ENCODE measurements at places on chromosomes 5 and 9. TPM values are rescaled to one million over a fixed set of nuclear protein-coding genes. Genes with fewer than 3 reads are reported as not detected.

- no peak for DNase-seq
Measured at GRCh38 chr9:105173306-105173705, 71.1 kb upstream of the SLC44A1 start.

- no peak for DNase-seq
Measured at GRCh38 chr5:88732181-88732633, 150.8 kb downstream of the MEF2C start.

GRCh38 chr5:74355041-74355824, 285.3 kb downstream of the ENC1 start:
- no peak for DNase-seq

DNA sequence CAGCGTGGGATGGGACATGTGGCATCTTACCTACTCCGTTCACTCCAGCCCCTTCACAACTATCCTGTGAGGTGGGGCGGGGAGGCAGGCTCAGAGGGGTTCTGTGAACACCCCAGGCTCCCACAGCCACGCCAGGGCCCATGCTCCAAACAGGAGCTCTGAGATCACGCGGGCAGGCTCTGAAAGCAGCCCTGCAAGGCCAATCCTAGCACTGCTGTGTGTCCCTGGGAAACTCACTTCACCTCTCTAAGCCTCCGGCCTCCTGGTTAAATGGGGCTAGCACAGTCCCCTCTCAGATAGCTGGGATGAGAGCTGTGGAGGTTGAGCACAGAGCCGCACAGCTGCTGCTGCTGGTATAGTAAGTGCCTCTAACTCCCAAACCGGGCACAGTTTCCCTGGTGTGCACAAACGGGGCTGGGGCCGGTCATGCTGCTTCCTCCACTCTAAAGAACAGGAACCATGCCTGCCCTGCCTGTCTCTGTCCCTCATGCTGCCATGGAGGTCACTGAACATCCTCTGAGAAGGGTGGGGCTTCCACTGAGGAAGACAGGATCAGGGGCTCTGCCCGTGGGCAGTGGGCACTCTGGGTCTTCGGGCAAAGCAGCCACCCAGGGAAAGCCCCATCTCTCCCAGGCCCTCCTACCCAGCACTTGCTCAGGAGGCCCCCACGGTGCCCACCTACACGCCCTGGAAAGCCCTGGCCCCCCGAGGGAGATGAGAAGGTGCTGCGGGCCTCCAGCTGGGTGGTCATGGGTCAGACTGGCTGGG, 13.0 kb upstream of the ASS1 start:
- DNase-seq = no peak

- no peak for DNase-seq
Measured at GRCh38 chr5:16372493-16372892, 93.1 kb downstream of the ZNF622 start.

DNA sequence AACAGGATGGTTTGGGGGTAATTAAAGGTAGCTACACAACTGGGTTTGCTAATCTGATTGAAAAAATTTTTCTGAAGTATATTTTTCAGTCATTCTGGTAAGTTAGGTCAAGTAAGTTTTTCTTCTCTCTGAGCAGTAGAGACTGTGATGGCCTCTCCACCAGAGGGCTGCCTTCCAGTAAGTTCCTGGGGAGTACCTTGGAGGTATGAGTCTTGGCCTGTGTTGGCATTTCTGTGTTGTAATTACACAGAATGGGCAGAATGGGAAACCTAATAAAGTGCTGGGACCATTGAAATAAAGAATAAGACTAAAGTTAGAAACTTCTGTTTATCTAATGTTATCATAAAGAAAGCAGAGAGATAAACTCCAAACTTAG, 430.8 kb downstream of the ARHGEF28 start:
- peak; percentile 25 for DNase-seq

DNA sequence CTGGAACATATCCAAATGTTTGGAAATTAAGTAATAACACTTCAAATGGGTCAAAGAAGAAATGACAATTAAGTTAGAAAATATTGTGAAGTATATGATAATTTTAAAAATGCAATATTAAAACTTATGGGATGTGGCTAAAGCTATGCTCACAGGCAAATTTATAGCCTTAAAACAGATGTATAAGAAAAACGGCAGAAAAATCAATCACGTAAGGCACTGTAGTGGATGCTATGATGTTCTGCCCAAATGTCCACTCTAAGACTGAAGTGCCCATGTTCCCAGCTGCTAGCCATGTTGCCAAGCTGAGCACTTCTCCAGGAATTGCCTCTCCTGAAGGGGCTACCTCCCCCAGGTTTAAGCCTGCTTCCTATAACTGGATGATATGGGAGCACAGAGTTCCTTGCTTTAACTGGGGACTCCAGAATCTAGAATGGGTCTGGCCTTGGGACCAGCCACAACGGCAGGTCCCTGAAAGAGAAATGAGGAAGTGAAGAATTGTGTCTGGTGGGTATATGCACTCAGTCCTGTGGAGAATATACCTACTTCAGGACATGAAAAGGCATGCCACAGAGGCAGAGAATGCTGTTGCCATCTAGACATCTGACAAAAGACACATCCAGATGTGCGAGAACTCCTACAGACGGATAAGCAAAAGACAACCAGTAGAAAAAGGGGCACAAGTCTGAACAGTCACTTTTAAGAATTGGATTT, 78.2 kb upstream of the RXRA start:
- DNase-seq = no peak

GRCh38 chr5:33241802-33242201, 199.0 kb upstream of the TARS1 start:
- no peak for DNase-seq

DNA sequence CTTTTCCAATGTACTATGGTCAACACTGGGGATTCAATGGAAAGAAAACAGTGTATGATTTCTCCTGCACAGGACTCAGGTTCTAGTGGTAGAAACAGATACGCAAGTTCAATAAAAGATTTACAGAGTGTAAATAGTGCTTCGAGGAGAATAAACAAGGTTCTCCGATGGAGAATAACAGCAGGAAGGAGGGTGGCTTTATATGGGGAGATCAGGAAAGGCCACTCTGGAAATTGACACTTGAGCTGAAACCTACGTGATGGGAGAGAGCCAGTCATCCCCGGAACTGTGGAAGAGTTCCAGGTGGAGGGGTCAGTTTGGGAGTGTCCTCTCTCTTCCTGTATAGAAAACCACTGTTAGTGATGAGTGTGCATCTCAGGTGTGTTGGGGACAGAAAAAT, 65.9 kb downstream of the GARNL3 start:
- DNase-seq = no peak

GRCh38 chr9:84002344-84002743, 21.7 kb downstream of the RMI1 start:
- DNase-seq = no peak

- DNase-seq = no peak
Measured at GRCh38 chr5:41925555-41925951, 472 bp downstream of the FBXO4 start.

The LRRC19 gene
- not detected for total RNA-seq

GRCh38 chr5:171858303-171858702, 72.7 kb downstream of the SMIM23 start:
- no peak for DNase-seq

The SNCB gene
- 0.17 TPM for total RNA-seq

DNA sequence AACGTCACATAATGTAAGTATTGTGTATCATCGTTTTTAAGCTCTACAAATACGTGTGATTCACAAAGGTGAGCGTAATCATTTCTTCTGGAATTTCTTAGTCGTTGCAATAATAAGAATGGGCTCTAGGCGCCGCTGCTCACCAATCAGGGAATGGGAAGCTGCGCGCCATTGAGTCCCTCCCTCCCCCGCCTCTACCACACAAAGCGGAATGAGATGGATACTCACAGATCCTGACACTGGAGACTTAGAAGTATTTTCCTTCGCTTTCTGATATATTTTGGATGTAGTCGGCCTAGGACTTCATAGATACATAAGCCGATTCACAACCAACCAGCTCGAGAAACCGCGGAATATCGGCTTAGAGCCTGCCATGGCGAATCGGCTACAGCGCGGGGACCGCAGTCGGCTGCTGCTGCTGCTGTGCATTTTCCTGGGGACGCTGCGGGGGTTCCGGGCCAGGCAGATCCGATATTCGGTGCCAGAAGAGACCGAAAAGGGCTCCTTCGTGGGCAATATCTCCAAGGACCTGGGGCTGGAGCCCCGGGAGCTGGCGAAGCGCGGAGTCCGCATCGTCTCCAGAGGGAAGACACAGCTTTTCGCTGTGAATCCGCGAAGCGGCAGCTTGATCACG, at the start of gene PCDHGA11:
TSS of gene PCDHGA11 (plus strand) at position 197 of the 634 bp plus-strand sequence. CDS start at position 374, 177 bp downstream.
- DNase-seq = no peak

GRCh38 chr9:17928228-17928627, 349.4 kb downstream of the SH3GL2 start:
- no peak for DNase-seq

DNA sequence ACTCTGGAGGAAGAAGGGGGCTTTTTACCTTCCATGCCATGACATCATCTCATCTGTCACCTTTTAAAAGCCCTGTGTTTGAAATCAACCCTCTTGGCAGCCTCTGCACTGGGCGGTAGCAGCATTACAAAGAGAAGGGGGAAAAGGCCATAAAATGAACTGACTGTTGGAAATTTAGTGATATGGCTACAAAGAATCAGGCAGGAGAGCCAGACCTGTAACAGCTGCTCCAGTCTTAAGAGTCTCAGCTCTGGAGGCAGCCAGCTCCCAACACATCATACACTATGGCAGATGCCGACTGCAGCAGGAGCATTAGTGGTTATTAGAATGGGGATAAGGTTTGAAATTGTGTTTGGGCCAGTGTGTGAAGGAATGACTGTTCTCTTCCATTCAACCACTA, 257.5 kb downstream of the DMAC1 start:
- no peak for DNase-seq

DNA sequence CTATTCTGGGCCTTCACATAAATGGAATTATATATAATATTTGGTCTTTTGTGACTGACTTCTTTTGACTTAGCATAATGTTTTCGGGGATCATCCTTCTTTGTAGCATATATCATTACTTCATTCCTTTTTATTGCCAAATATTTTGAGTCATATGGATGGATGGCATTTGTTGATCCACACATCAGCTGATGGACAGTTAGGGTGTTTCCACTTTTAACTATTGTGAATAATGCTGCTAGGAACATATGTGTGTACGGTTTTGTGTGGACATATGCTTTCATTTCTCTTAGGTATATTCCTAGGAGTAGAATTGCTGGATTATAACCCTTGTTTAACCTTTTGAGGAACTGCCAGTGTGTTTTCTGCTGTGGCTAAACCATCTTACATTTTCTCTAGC, 249.6 kb downstream of the FANCC start:
- DNase-seq = no peak

DNA sequence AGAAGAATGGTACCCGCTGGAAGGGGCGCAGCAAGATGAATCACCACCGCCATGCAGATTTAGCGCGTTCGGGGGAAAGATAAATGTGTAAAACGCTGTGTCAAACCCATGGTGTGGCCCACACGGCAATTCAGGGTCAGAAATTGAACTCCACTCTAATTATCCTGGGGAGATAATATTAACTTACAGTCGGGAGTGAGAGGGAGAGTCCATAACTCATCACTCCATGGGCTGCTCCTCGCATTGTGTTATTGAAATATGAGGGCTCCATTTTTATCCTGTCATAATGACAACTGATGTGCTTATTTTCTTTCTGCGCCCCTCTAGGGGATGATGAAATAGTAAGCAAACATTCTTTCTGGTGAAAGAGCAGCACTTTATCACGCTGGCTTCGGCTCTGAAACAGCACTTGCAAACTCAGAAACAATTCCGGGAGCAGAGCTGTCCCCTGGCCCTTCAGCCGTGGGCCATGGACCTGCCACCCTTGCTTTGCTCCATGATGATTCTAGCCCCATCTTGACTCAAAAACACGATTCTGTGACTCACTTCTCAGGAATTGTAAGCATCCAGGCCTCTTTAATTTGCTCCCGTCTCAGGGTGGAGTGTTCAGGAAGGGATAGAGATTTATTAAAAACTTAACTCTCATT, 431.6 kb downstream of the IRX1 start:
- no peak for DNase-seq

DNA sequence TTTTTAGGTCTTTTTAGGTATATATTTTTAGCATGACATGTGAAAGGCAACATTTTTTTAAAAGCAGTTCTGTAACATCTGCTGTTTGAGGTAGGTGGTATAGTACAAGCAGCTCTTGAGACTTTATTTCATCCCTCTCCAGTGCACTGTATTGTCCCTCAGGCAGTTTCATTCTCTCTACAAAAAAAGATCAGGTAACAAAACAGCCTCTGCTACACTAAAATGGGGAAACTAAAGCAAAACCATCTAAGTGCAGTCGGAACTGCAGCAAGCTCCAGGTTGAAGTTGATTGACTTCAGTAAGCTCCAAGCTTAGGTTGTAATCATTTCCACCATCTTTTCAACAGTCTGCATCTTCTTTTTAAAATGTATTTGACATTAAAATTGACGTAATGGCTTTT, 195.6 kb downstream of the DEPDC1B start:
- no peak for DNase-seq

DNA sequence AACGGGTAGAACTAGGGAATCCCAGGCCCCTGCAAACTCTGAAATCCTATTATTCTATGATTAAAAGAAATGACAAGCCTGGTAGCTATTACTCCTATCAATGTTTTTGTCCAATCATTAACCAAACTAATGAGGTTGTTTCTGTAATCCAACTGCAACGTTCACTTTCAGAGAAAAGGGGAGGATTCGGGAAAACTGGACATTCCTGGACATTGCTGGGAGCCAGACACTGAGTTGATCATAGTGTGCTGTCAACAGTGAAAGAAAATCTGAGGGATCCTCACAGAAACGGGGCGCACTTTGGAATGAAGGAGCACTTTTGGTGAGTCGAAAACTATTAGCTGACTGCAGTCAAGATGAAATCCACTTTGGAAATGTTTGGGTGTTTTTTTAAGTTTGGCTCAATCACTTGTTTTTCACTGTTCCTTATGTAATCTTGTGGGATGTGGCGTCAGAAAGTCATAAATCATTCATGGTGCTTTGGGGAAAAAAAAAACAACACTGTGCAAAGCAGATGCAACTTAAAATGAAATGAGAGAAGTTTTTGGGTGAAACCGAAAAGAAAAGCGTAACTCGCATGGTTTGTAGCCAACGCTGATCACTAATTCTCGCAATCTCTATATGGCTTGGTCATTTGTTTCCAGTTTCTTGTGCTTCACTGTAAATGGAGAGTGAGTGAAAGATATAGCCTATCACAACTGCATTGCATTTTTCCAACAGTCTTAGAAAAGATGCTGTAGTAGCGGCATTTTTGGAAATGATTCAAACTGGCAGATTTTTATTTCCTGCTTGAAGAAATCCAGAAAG, 51.2 kb upstream of the ADRA1B start:
- DNase-seq = peak; percentile 47

Data from epithelial cell of proximal tubule (primary cell).